ENCODE measurements at places on chromosomes 5 and 9.

- no peaks in the 10 kb centered on the region for H3K36me3 ChIP-seq
- no peaks in the 10 kb centered on the region for H3K4me1 ChIP-seq
- no peak overlapping the region for H3K27ac ChIP-seq
- no peaks in the 10 kb centered on the region for H3K27me3 ChIP-seq
- H3K4me3 ChIP-seq = no peak overlapping the region
- no peak for DNase-seq
These were observed 456.7 kb downstream of the ZNF608 start for GRCh38 chr5:124289641-124290311.

GRCh38 chr5:55345327-55345726, 37.5 kb downstream of the MTREX start:
- H3K4me3 ChIP-seq = no peak overlapping the region
- H3K27ac ChIP-seq = no peak overlapping the region
- H3K4me1 ChIP-seq = no peaks in the 10 kb centered on the region
- no peaks in the 10 kb centered on the region for H3K27me3 ChIP-seq

DNA sequence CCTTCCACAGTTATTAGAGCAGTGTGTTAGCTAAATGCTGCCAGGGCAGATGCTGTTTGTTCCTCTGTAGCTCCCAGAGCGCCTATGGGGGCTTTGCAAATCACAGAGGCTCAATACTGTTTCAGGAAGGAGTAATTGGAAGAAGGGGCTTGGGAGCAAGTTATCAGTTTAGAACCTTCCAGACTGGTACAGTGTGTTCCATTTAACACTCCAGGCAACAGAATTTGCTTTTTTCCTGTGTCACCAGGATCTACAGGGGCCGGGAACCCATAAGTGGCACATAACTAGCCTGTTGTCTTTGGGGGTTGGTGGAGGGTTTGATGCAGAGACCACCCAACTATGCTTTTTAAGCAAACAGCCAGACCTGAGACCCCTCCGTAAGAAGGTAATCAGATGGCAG, 307.3 kb upstream of the KCNN2 start:
- DNase-seq = no peak
- H3K4me3 ChIP-seq = no peak overlapping the region
- H3K27ac ChIP-seq = no peak overlapping the region
- no peaks in the 10 kb centered on the region for H3K4me1 ChIP-seq
- peaks cover 13% of the 10 kb centered on the region for H3K27me3 ChIP-seq

GRCh38 chr5:60649288-60649917, 50.6 kb downstream of the DEPDC1B start:
- H3K36me3 ChIP-seq = no peaks in the 10 kb centered on the region
- no peaks in the 10 kb centered on the region for H3K4me1 ChIP-seq
- no peak overlapping the region for H3K4me3 ChIP-seq

All from CD4-positive, alpha-beta memory T cell (primary cell).